ENCODE measurements at places on chromosomes 16 and 17.

DNA sequence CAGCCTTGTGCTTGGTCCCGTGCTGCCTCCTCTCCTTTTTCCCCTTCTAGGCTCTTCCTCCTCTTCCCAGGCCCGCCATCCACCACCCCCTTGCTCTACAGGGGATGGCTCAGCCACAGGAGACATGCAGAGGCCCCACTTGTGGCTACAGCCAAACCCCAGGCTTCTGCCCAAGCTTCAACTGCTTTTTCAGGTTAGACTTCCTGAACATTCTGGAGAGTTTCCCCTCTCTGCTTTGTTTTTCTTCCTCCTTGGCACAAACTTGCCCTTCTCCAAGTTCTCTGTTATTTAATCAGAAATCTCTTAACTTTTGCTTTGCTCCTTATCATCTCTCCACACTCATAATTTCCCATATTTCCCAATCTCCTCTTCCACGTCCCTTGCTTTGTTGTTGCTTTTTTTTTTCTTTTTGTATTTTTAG is 18.3 kb upstream of the HAS3 start:
- no peak for DNase-seq

- DNase-seq, result no peak
These were observed 18.6 kb upstream of the C16orf95 start for GRCh38 chr16:87335625-87336433.

GRCh38 chr17:72100470-72100869 is 20.4 kb upstream of the SOX9 start:
- no peak for DNase-seq

DNA sequence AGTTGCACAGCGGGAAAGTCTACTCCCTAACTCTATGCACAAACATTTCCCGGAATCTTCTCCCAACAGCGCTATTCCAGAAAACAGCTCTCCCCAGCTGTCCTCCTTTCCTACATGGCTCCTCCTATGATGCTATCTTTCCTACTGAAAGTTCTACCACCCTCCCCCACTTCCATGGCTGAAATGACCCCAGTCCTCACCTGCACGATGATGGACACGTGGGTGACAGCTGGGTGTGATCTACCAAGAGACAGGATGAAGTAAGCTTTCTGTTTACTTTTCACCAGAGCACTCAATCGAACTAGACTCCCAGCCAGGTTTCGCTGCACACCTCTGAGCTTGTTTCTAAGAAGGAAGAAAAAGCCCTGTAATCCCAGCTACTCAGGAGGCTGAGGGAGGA is 10.7 kb downstream of the CTC1 start:
- DNase-seq, result no peak

DNA sequence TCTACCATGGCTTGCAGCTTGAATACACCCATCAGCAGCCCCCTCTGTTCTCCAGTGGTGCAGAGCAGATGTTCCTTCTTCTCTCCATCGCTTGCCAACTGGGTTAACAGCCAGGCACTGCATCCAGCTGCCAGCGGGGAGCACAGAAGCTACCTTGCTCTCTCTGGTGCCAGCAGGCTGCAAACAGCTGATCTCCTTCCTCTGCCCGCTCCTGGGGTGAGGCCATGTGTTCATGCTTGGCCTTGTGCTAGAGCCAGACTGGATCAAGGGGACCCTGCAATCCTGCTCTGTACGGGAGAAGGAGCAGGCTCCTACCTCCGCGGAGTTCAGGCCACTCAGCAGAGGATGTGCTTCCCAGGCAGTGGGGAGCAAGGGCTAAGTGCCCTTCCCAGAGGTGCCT is 24.1 kb upstream of the ENGASE start:
- DNase-seq, result no peak

Measured in GM23338 (cell line).